ENCODE measurements at places on chromosomes 3 and 15.

DNA sequence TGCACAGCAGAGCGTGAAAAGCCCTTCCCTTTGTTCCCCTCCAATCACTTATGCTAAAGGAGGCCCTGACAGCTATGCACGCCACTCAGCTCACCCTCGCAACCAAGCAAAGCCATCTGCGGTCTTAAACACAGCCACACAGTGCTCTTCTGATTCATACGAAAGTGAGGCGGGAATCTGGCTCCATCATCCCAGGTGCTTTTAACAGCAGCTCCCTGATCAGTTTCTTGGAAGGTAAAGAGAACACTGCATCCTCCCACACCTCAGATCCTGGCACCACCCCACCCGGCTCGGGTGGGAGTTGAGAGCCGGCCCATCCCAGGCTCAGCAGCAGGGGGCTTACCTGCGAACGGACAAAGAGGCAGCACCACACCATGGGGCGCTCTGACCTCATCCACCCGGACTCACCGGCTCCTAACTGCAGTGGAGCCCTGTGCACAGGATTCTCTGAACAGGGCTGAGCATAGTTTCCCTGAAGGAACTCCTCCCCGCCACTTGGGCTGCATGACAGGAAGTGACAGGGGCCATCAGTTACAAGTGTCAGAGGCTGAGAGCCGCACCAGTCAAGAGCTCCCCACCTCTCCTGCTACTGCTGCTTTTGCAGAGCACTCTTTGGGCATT lies 114.3 kb upstream of the ARHGEF3 start:
- peak; percentile 37 for DNase-seq

GRCh38 chr3:179676081-179676480 lies 23.2 kb downstream of the USP13 start:
- DNase-seq, result no peak

- no peak for DNase-seq
Observed at GRCh38 chr15:83486363-83486762, 39.2 kb downstream of the SH3GL3 start.

GRCh38 chr3:37511463-37511920 lies 337.1 kb upstream of the LRRFIP2 start:
- no peak for DNase-seq

DNA sequence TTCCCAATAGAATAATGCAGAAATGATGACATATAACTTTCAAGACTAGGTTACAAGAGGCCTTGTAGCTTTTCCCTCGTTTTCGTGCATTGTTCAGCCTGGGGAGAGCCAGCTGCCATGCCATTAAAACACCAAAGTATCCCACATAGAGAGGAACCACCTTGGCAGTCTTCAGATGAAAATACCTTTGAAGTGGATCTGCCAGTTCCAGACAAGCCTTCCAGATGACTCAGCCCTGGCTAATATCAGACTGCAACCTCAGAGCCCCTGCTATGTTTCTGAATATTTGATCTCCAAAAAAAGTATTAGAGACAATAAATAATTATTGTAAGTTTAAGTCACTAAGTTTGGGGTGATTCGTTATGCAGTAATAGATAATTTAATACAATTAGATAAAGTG lies 294.3 kb upstream of the GBE1 start:
- DNase-seq, result no peak

GRCh38 chr3:111538681-111539083 lies 3.3 kb upstream of the CD96 start:
- DNase-seq, result no peak

GRCh38 chr15:35505809-35506208 lies 40.2 kb downstream of the DPH6 start:
- DNase-seq, result no peak

- DNase-seq, result peak; percentile 36
Observed at GRCh38 chr3:150218236-150218635, 189.9 kb upstream of the TSC22D2 start.

- no peak for DNase-seq
Observed at GRCh38 chr15:38411902-38412301, 42.0 kb upstream of the FAM98B start.

GRCh38 chr15:101250873-101251829 lies 697 bp downstream of the CHSY1 start:
- no peak for DNase-seq

DNA sequence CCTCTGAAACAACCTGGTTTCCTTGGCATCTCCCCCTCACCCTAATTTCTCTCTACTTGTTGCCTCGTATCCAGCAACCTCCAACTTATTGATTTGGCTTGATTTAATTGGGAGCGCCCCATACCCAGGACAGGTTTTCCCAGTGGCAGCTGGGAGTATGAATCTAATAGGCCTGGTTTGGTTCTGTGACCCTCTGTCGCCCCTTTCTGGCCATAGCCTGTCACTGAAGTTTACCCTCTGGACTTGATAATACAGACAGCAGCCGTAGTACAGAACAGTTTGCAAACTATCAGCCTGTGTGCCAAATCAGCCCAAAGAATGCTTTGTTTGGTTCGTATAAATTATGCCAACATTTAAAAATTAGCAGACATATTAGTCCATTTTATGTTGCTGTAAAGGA lies 525.1 kb upstream of the GOLIM4 start:
- DNase-seq, result no peak

- no peak for DNase-seq
Observed at GRCh38 chr3:159640225-159640624, 348.4 kb upstream of the IL12A start.

GRCh38 chr3:27289769-27290413 lies 79.3 kb downstream of the NEK10 start:
- no peak for DNase-seq

Measured in DMS79 treated with DMSO at 0.1 percent for 48 hours (cell line).